Fibroblast of skin of left quadriceps (primary cell): ENCODE measurements at places on chromosomes 3 and 15.
A peak's percentile ranks its signal among the peaks of the same experiment; 100 is the strongest.

GRCh38 chr3:43104660-43105595 lies 951 bp downstream of the POMGNT2 start:
- DNase-seq: no peak

DNA sequence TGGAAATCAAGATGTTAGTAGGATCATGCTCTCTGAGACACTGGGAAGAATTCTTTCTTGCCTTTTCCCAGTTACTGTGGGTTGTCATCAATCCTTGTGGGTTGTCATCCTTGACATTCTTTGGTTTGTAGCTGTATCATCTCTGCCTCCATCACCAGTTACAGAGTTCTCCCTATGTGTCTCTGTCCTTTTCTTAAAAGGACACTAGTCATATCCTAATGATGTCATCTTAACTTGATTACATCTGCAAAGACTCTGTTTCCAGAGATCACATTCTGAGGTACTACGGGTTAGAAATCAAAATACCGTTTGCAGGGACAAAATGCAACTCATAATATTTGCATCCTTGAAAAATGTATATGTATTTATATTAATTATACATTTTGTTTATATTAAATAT lies 500.4 kb downstream of the ZBBX start:
- DNase-seq: no peak

DNA sequence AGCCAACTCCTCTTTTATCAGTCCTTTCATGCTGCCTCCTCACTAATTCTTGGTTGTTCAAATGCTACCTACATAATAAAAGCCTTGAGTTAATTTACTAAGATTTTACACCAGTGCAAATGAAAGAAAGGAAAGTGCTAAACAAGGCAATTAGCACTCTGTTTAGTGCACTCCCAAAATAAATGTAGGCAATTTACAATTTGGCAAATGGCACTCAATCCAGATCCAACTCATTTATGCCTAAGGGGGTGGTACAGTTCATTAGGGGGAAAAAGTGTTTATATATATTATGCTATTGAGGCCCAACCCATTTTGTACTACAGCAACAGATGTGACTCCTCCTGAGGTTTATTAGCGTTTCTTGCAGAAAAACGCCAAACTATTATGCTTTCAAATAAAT lies 370.1 kb downstream of the NR2F2 start:
- DNase-seq: no peak

DNA sequence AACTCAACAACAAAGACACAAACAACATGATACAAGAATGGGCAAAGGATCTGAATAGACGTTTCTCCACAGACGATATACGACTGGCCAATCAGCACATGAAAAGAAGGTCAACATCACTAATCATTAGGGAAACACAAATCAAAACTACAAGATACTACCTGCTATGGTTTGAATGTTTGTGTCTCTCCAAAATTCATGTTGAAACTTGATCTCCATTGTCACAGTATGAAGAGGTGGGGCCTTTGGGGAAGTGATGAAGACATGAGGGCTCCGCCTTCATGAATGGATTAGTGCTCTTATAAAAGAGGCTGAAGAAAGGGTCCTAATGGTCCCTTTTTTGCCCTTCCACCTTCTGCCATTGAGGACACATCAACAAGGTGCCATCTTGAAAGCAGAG lies 32.3 kb downstream of the ACAP2 start:
- no peak for DNase-seq

DNA sequence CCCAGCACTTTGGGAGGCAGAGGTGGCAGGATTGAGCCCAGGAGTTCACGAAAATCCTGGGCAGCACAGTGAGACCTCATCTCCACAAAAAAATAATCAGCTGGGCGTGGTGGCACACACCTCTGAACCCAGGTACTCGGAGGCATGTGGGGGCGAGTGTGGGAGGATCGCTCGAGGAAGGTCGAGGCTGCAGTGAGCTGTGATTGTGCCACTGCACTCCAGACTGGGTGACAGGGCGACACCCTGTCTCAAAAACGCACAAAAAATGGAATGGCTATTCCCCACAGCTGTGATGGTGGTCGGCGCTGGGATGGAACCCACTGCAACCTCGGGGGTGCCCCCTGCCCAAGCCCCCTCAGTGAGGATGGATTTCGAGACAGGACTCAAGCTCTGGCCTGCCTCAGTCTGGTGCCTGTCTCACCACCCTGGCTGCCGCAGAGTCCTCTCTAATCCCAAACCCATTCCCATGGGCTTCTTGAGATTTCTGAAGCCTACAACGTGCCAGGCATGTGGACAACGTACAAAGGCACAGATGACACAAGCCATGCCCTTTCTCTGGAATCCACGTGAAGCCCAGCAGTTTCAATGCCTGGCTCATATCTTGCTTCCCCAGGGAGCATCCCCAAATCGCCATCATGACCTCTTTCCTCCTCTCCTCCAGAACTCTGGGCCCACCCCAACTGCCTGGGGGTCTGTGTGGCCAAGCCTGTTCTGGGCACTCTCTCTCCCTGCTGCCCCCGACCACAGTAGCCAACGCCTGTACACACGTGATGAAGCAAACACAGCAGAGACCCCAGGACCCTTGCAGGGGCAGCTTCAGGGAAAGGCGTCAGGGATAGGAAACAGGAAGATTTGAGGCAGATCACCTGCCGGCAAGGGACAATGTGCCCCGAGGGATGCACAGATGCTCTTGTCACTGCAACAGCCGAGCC lies 32.4 kb downstream of the ADAMTS17 start:
- no peak for DNase-seq

- peak; percentile 89 for DNase-seq
Measured at GRCh38 chr3:175432376-175433025, 573.4 kb downstream of the NAALADL2 start.

DNA sequence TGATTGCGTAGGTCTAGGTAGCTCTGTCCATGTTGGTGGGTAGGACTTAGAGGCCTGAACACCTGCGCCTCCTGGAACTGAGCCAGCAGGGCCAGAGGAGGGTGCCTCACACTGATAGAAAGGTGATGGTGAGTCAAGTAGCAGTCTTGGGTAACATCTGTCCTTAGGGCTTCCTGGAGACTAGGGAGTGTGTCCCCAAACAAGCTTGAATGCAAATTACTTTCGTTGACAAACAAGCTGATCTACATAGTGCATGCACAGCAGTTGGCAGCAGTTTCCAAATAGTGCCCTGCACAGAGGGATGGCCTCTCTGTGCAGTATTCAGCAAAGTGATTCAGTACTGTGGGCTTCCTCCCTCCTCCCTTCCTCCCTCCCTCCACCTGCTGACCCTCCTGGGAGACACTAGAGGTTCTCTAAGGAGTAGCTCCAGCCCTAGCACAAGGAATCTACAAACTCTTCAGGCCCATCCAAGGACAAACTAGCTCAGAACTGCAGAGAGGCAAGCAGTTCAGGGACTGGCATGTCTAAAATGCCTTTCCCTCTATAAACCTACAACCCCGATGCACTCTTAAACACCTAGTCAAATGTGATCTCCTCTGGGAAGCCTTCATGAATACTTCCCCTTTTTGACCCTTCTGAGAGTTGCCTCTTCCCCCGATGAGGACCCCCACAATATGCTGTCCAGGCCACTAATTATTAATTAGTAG lies 61.0 kb downstream of the TLE3 start:
- no peak for DNase-seq

DNA sequence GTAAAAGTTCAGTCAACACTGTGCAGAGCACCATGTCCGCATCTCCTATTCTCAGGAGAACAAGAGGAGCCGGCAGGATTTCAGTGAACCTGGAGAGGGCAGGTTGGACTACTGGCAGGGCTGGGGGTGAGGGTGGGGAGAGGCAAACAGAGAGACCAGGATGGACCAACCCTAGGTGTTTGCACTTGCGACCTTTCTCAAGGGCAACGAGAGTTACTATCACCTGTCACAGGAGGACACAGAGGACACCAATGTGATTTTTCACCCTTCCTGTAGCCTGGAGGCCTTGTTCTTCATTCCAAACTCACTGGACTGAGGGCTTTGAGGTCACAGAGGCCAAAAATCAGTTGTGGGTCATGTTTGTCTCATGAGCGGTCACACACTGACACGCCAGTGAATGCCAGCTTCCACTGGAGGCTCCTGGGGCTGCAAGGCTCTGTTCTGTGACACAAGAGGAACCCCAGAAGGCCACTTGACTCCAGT lies 89.5 kb downstream of the CPN2 start:
- DNase-seq: no peak

GRCh38 chr3:29070959-29071634 lies 209.8 kb upstream of the RBMS3 start:
- no peak for DNase-seq

DNA sequence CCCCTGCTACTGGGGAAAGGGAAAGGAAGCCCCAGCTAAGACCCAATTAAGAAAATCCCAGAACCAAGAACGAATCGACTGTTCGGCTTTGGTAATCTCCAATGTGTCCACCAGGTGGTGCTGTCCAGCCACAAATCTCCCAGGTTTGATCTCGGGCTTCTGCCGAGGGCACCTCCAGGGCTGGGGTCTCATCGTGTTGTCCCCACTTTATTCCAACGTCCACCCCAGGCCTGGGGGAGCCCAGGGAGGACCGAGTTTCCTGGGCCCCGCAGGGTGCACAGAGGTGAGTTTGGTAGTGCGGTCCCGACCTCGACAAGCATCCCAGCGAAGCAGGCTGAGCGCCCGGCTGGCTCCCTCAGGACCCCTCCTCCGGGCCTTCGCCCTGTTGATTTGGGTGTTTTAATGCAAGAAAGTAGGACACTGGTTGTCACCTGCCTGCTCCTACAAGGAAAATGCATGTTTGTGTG lies 185.1 kb downstream of the GOLGA6L6 start:
- DNase-seq: no peak
